T-helper 17 cell (primary cell): ENCODE measurements at places on chromosomes 6 and 20.

DNA sequence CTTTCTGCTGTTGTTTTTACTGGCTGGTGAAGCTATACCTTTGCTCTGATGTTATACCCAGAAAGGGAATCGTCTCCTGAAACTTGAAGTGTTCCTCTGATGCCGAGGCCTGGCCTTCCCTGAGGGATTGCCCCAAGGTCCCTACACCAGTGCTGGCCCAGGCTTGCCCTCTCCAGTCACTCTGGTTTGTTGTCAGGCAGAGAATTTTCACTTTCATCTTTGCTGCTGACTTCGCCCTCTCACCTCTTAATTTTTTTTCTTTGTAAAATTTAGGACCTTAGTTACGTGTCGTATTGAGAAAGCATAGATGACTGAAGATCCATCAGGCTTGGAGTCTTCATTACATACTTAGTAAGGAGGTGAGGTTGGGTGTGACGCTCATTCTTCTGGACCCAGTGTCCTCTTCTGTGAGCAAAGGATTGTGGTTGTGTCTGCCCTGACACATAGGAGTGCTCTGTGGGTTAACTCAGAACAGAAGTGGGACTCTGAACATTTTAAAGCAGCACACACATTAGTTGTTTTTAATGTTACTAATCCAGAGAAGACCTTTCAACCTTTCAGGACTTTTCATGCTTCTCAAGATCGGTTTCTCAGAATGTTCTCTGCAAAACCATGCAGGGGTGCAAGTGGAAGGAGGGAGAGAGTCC is 45.4 kb downstream of the TULP4 start:
- peaks cover 58% of the 10 kb centered on the region for H3K4me1 ChIP-seq
- no peaks in the 10 kb centered on the region for H3K36me3 ChIP-seq
- H3K27ac ChIP-seq, result peak overlapping the region; percentile 72
- peak overlapping the region; percentile 77 for H3K4me3 ChIP-seq
- no peak for DNase-seq

- peaks cover 2% of the 10 kb centered on the region for H3K36me3 ChIP-seq
- DNase-seq, result no peak
- no peaks in the 10 kb centered on the region for H3K4me1 ChIP-seq
- H3K4me3 ChIP-seq, result no peak overlapping the region
- H3K27me3 ChIP-seq, result peaks cover 34% of the 10 kb centered on the region
Observed at GRCh38 chr20:8094850-8095249, 37.2 kb upstream of the PLCB1 start.

DNA sequence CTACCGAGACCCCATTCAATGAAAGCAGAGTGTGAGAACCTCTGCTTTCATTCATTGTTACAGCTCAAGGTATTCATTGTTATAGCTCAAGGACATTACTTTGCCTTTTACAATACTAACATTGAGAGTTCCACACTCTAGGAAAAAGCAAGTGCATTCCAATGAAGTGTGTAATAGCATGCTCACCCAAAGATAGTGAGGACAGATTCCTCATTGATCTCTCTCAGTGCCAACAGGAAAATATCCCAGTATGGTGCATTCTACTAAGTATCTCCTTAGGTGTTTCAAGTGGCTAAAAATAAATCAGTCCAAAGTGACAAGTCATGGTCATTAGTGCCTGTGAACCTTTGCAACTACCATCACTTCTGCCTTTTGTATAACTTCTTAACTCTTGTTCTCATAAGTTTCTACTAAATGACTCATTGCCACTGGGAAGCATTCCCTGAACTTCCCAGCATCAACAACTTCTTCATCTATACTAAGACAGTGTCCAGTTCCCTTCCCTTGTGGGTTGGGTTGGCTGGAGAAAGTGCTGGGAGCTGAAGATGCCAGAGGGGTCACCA is 140.7 kb upstream of the STXBP5 start:
- DNase-seq, result no peak
- no peak overlapping the region for H3K27ac ChIP-seq
- peaks cover 4% of the 10 kb centered on the region for H3K36me3 ChIP-seq
- no peaks in the 10 kb centered on the region for H3K27me3 ChIP-seq
- peak overlapping the region; percentile 10 for H3K4me3 ChIP-seq

GRCh38 chr6:39057251-39058155 is 8.9 kb downstream of the GLP1R start:
- peaks cover 7% of the 10 kb centered on the region for H3K4me1 ChIP-seq
- H3K27me3 ChIP-seq, result peaks cover 68% of the 10 kb centered on the region
- H3K27ac ChIP-seq, result no peak overlapping the region

DNA sequence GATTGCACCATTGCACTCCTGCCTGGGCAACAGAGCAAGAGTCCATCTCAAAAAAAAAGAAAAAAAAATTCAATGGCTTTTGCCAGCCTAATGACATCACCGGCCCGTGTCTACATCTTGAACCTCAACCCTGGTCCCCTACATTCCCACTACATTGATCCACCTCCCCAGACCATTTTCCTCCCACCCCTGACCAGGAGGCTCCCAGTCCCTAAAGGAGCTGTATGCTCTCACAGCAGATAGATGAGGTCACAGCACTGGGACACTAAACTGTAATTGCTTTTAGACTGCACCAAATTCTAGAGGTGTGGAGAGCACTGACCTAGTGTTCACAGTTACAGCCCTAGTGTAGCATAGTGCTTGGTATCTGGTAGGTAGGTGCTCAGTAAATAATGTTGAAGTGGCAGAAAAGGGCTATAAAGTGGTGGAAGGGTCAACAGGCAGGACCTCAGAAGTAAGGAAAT is 10.7 kb downstream of the TGIF2 start:
- no peak for DNase-seq
- peak overlapping the region; percentile 87 for H3K27ac ChIP-seq
- H3K4me3 ChIP-seq, result no peak overlapping the region
- peaks cover 6% of the 10 kb centered on the region for H3K36me3 ChIP-seq

DNA sequence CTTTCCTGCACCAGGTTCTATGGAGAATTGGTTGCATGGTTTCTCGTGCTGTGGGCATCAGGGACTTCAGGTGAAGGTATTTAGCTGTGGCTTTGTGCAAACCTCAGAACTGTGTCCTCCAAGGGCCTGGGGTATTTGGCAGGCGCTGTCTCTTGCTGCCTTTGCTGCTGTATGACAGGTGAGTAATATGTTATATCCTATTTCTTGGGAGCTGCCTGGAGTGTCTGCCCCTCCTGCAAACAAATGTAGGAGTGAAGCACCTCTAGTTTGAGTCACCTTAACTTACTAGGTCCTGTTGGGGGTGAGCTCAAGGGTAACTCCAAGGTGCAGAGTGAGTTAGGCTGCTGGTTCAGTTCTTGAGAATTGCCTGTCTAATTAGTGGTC is 177.7 kb upstream of the RNF24 start:
- no peak overlapping the region for H3K27ac ChIP-seq
- peaks cover 7% of the 10 kb centered on the region for H3K4me1 ChIP-seq
- no peak overlapping the region for H3K4me3 ChIP-seq
- peaks cover 56% of the 10 kb centered on the region for H3K27me3 ChIP-seq

DNA sequence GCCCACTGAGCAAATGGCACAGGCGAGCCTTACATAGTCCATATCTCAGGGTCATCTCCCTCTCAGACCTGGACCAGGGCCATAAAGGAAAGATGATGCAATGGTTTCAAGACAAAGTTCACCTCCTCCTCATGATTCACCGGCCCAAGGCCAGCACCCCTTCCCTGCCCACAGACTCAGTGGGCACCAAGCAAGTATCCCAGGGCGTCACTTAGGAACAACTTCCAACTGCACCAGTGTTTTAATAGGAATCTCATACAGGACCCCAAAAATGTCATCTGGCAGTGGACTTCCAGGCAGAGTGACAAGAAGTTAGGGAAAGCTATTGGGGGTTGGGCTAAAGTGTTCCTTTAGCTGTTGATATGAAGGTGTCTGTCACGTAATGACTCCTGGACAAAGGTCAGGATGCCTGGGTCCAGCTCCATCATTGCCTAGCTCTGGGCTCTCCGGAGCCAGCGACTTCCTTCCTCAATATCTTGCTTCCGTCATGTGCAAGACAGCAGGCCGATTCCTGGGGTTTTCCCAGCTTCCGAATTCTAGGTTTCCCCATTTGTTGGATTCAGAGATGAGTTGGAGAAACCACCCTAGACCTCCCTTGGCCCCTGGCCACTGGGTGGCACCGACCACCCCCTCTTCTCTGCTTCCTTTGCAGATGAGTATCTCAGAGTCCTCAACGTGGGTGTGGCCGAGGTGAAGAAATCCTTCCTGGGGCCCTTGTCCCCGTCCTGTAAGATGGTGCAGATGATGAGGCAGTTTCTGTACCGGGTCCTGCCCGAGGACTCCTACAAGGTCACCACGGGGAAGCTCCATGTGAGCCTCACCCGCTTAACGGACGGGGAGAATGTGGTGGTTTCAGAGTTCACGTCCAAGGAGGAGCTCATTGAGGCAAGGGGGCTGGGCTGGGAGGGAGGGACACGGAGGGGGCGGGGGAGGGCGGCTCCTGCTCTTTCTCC is 21.1 kb downstream of the PNPLA1 start:
- peaks cover 11% of the 10 kb centered on the region for H3K4me1 ChIP-seq
- DNase-seq, result no peak
- no peak overlapping the region for H3K27ac ChIP-seq
- peaks cover 2% of the 10 kb centered on the region for H3K36me3 ChIP-seq
- no peak overlapping the region for H3K4me3 ChIP-seq

- H3K27me3 ChIP-seq, result peaks cover 5% of the 10 kb centered on the region
- H3K27ac ChIP-seq, result no peak overlapping the region
- H3K4me1 ChIP-seq, result peaks cover 3% of the 10 kb centered on the region
- no peak overlapping the region for H3K4me3 ChIP-seq
- DNase-seq, result no peak
Observed at GRCh38 chr6:154370545-154370944, 13.9 kb upstream of the IPCEF1 start.

DNA sequence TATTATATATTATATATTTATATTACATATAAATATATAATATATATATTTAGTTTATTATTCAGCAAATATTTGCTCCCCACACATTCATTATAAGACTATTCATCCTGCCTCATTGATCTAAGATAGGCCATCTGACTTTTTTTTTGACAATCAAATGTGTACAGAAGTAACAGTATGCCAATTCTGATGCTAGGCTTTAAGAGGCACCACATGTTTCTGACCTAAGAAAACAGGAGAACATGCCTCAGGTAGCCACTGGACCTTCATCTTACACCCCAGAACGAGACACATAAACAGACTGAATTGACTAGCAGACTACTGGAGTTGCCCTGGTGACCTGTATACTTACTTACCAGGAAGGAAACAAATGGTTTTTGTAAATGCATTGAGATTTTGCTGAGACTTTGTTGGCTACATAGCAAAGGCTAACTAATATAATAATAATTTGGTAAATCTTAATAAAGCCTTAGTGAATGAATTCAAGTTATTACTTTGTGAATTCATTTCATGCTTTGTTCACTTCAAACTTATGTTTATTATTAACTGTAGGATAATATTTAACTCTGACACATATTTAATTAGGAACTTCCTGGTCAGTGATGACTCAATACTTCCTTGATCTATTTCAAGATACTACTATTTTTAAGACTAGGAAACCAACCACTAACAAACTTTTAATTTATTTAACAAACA is 13.4 kb upstream of the MYO6 start:
- no peak overlapping the region for H3K27ac ChIP-seq
- H3K4me3 ChIP-seq, result no peak overlapping the region
- no peaks in the 10 kb centered on the region for H3K4me1 ChIP-seq
- no peak for DNase-seq
